Right forelimb (tissue), 1 donor: ENCODE measurements at places on chromosomes 6 and 20.

- DNase-seq = no peak
These were observed 66.4 kb downstream of the LY86 start for GRCh38 chr6:6654599-6655575.

DNA sequence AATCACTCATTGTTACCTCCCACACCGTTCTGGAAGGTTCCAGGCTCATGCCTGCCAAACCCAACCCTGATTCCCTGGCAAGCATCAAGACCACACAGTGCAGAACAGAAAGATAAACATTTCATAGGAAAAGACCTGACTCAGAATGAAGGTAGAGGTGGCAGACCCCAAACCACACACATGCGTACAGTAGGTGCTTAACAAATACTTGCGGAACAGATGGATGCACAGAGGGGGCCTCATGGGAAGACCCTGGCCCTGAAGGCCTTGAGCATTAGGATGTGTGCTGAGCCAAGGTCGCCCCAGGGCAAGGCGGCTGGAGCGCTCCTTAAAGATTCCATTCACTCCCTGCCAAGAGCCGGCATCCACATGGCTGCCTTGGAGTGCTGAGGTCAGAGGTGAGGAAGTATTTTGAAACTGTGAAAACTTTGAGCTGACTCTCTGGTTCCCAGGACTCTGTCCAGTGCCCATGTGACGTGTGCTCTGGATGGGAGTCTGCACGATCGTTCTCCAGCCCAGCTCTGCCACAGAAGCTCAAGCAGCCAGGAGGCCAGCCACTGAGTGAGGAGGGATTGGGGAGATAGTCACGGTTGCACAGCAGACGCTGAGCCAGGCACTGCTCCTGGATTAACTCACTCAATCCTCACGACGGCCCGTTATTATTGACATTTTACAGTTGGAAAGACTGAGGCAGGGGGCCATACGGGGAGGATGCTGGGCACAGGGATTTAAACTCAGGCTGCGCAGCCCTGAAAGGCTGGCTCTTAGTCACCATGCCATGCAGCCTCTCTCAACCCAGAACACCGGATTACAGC lies 65.5 kb upstream of the AFDN start:
- peak; percentile 54 for DNase-seq

DNA sequence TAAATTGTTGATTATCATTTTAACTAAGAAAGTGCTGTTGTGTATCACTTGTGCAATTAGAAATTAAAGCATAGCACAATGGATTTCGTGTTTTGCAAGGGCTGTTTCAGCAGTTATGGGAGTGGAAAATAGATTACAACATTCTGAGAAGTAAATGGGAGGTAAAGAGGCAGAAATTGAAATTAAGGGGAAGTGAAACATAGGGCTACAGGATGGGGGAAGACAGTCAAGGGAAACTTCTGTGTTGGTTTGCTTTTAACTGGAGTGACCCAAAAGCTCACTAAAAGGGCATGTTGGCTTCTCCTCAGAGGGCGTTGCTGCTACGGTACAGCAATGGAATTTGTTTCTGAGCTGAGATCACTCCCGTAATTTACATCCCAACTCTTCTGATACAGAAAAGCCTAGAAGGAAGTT lies 147.5 kb downstream of the BCAS1 start:
- DNase-seq = no peak

DNA sequence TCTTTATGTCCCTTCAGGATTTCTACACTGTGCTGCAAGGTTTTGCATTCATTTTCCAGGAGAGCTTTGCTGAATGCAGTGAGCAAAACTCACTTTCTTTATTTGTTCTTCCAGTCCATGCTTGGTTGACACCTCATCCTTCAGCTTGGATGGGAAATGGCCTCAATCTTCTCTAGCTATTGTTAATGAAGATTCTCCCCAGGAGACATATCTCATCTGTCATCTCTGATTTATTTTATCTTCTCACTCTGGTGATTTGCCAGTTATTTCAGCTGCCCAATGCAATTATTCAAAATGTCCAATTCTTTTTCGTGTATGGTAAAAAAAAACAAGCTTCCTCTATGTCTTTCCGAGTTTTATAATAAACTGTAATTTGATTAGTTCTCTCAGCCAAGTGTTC lies 77.9 kb upstream of the PAK5 start:
- no peak for DNase-seq

DNA sequence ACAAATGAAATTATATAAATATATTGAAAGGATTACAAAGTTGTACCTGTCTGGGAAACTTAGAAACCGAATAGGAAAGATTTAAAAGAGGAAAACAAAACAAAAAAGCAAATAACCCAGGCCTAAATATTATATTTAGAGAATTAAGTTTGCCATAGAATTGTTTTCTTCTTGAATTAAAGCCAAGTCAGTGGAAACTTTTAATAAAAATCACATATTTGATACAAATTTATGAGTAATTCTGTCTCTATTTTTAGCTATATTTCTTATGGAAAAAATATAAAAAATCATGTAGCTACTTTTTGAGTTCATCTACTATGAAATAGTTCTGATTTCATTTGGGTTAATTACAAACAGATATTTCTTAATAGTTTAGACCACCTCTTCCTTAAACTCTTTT lies 470.2 kb upstream of the HSF2 start:
- DNase-seq = no peak

DNA sequence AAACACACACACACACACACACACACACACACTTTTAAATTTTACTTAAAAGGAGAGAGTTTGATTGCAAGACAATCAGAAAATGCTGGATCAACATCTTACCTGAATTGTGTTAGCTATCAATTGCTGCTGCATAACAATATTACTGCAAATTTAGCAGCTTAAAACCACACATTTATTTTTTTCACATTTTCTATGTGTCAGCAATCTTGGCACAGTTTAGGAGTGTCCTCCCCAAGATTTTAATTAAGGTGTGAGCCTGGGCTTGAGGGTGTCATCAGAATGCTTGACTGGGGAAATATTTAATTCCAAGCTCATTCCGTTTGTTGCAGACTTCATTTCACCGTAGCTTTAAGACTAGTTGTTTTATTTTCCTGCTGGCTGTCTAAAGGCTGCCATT lies 431.0 kb upstream of the GJE1 start:
- DNase-seq = no peak

DNA sequence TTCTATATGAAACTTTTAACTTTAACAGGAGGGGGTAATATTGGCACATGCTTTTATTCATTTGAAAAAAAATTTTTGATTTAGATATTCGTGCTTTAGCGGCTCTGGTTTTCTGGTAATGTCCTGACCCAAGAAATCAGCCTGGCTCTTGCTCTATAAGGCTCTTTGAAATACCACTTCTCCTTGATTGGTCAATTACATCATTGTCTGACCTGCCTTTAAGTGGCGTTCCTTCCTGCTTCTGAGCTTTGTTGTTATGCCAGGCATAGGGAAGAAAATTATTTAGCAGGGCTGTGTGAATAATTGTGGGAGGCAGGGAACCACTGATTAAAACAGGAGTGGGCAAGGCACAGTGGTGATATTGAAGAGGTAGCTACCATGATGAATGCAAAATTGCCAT lies 3.9 kb downstream of the RNF144B start:
- DNase-seq = no peak

- no peak for DNase-seq
These were observed 36.6 kb downstream of the SUMO4 start for GRCh38 chr6:149436647-149437046.

DNA sequence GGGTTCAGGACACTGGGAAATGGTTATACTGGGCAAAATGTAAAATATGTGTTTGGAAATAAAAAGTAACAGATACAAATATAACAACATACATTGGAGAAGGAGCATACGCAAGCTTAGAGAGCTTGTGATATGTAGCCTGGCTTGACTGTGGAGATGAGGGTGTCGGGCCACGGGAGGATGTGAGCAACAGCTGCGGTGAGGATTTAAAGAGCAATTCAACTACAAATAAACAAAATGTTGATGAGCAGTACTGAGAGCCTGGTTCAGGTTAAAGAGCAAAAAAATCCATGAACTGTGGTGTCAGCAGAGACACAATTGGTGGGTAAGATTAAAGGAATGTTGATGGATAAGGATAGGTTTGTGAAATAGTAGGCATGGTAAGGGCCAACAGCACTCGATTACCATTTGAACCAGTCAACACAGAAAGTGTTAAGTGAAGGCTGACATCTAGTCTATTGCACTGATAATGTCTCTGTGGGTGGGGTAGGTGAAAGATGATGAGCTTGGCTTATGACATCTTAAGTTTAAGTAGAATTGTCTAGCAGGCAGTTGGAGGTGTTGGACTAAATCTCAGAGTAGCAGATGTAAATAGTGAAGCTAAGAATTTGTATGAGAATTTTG lies 723.2 kb downstream of the EPM2A start:
- DNase-seq = no peak

DNA sequence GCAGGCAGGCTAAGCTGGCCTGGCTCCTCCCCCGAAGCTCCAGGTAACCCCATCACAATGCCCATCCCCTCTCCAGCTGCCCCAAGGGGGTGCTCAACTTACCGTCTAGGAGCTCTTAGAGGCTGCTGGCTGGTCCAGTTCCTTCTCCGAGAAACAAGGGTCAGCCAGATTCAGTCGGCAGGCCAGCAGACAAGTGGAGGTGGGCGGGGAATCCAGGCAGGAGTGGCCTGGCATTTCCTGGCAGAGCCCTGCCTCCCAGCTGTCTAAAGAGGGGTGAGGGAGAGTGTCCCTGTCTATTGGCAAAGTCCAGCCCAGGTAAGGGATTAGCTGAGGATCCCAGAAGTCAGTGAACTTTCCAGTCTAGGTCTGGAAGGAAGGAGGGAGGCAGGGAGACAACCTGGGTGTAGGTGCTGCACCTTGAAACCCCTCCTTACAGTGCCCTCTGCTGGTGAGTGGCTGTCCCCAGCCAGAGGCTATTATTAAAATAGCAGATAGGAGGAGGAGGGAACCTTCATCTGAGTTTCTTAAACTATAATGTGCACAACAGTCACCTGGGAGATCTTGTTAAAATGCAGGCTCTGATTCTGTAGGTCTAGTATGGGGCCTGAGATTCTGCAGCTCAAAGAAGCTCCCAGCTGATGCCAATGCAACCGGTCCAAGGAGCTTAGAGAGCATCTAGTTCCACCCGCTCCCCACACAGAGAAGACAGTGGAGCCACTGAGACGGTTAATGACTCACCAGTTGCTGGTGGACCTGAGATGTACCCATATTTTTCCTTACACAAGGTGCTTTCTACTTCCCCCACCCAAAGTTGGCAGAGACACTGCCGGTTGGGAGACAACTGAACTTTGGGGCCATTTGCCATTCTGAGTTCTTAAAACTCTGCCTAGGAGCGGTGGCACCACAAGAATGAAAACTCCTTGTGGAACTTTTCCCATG lies at the start of gene UNC5CL:
Gene UNC5CL, minus strand, starts transcription at position 162 of the 939 bp plus-strand sequence. CDS start 4,147 bp downstream, outside the sequence.
- no peak for DNase-seq

DNA sequence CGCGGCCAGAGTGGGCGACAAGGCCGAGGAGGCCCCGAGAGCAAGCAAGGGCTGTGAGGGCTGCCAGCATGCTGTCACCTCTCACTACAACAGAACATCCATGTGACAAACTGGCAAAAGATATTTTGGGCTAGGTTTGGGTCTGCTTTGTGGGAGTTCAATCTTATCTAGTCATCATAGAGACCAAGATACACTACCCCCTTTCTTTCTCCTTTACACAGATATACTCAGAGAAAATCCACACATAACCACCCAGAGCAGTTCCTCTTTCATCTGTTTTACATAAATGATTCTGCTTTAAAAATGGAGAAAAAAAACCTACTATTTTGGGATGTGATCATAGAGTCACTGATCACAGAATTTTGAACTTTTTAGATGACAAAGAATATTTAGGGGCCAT lies 16.8 kb downstream of the SOX4 start:
- DNase-seq = no peak

GRCh38 chr6:7085911-7086310 lies 21.9 kb upstream of the RREB1 start:
- no peak for DNase-seq

GRCh38 chr6:73109659-73110058 lies 115.6 kb downstream of the KHDC1L start:
- no peak for DNase-seq

- DNase-seq = no peak
These were observed 15.7 kb downstream of the SASH1 start for GRCh38 chr6:148358196-148358785.

DNA sequence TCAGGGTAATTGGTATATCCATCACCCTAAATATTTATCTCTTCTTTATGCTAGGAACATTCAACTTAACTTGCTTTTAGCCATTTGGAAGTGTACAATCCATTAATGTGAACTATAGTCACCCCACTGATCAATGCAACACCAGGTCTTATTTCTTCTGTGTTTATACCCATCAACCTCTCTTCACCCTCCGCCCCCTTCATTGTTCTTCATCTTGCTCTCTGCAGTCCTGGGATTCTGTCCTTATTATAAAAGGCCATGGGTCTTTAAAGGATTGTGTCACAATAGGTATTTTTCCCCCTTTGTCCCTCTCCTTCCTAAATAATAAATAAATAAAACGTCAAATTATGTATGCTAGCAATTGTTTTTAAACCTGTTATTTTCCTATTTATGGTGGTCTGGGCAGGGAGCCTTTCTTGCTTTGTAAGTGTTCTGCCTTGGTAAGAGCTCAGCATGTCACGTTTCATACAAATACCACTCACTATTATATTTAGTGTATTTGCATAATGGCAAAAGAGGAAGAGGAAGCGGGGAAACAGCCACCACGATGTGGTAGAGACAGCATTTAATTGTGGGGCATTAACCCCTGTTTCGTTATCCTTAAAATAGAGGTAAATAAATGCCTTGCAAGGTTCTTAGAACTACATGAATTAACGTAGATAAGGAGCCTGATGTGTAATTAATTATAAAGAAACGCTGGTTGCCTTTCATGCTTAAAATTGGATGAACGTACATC lies 1.9 kb downstream of the ABRACL start:
- no peak for DNase-seq

GRCh38 chr20:2292416-2293110 lies 3.2 kb upstream of the TGM3 start:
- no peak for DNase-seq

GRCh38 chr6:52550014-52550575 lies 26.8 kb downstream of the TRAM2 start:
- no peak for DNase-seq

- DNase-seq = no peak
These were observed 7.4 kb upstream of the TRIM39 start for GRCh38 chr6:30319146-30319835.

DNA sequence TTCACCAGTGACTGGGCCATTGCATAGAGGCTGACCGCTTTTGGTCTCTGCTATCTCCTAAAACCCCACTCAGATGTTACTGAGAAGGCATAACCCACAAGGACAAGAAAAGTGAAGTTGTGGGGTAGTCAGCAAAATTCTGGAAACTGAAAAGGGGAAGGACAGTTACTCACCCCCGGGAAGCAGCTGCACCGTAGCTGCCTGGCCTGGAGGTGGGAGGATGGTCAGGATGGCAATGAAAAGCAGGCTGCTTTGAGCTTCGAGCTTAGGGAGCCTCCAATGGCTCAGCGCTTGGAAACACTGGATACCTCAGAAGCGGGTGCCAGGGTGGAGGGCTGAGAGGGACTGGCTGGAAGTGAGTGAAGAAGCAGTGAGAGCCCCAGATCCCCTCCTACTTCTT lies 56.0 kb downstream of the KCNK5 start:
- DNase-seq = no peak

DNA sequence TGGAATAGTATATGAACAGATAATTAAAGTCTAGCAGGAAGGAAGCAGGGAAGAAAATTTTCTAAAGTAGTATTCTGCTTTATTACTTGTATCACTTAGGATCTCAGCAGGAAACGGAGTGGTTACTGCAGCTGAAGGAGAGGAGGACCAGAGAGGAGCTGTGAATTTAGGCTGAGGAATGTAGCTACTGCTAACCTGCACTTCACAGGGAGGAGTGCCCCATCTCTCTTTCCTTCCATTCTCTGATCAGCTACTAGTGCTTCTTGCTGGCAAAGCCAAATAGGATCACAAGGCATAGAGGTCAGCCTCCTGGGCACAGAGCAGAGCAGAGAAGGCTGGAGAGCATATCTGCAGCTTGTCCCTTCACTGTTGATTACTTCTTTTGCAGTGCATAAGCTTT lies 205.3 kb upstream of the ASCC3 start:
- no peak for DNase-seq
